Right forelimb (tissue), 1 donor: ENCODE measurements at places on chromosomes 4 and X.

- DNase-seq = no peak
Measured at GRCh38 chr4:101328063-101328602, 19.2 kb downstream of the PPP3CA start.

DNA sequence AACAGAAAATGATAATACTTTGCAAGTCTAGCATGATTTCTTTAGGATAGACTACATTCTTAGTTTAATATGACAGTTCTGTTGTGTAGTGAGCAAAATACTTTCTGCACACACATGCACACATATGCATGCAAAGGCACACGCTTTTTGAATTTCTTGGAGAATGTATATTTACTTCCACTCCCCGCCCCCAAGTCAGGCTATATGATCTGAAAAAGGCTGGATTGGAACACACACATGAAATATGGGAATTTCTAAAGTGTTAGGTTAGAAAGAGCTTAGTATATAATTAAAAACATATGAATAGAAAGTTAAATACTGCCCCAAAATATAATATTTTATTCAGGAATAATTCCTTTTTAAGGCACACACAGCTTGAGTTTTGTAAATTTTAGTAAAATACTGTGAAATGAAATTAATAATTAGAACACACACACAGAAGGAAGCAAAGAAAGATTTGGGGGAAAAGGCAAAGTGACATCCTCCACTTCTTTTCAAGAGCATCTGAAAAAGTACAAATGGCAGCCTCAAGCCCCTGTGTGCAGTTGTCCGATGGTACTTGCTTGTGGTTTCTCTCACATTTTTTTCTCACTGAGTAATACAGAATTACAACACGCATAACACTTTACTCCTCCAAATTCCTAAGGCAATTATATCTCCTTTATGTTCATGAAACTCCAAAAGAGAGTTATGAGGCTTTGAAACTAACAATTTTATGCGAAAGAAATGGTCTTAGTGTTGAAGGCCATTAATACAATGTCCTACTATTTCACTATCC, 228.9 kb upstream of the ETNPPL start:
- DNase-seq = no peak

- no peak for DNase-seq
Measured at GRCh38 chr4:169341490-169341889, 70.7 kb upstream of the SH3RF1 start.

GRCh38 chrX:21960569-21961541, 20.3 kb downstream of the SMS start:
- no peak for DNase-seq

- no peak for DNase-seq
Measured at GRCh38 chrX:146581981-146582712, 227.4 kb upstream of the CXorf51B start.

- no peak for DNase-seq
Measured at GRCh38 chrX:120308558-120308957, 2.7 kb downstream of the TMEM255A start.

DNA sequence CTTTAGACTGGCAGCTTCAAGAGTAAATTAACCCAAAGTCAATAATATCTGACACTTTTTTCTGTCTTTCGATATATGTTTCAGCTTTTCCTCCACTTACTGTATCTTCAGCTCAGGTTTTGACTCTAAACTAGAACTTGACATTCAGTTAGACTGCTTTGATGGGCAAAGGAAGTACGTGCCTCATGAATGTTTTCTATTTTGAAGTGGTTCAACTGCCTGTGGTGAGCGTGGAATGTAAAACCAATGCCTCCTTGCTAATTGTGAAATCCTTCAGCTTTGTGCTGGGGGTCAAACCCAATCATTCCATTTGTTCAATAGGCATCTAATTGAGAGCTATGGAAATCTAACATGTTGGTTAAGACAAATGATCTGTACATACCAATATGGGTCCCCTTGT, 857.0 kb upstream of the HTR2C start:
- no peak for DNase-seq

DNA sequence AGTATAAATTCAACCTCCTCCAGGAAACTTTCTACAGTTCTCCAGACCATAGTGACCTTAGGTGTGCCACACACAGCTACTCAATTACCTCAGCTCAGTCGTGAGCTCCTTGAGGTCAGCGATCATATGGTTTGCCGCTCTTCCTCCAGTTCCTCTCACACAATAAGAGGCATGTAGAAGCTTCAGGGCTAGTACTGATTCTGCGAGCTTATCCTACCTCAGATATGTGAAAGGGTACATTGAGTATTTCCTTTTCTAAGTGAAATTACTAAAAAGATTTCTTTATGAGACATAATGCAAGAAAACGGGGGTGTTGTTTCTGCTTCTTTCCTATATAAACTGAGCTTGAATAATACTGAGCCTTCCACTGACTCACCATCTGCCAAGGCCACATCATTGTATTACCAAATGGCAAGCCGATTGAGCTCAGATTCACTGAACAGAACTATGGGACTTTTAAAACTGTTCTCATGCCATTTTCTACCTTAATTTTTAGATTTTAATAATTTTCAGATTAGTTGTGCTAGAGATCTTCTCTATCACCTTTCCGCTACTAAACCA, 183.1 kb downstream of the HS6ST2 start:
- no peak for DNase-seq
